Epithelial cell of alveolus of lung (primary cell): ENCODE measurements at places on chromosomes 2 and 18. TPM values are rescaled to one million over a fixed set of nuclear protein-coding genes. Genes with fewer than 3 reads are reported as not detected.

SCG2 gene
- total RNA-seq, result 4.4 and 11.7 TPM in 2 replicates

LINC00305 gene
- not detected in 2 replicates for total RNA-seq

TSGA10 gene
- 0.72 and 0.91 TPM in 2 replicates for total RNA-seq

ALK gene
- total RNA-seq, result not detected in 2 replicates

UXS1 gene
- total RNA-seq, result 29.5 and 61.7 TPM in 2 replicates

CHRNG gene
- total RNA-seq, result 3.3 TPM in 1 of 2 replicates, not detected in the other
